Effector memory CD8-positive, alpha-beta T cell (primary cell): ENCODE measurements at places on chromosomes 4 and X.

DNA sequence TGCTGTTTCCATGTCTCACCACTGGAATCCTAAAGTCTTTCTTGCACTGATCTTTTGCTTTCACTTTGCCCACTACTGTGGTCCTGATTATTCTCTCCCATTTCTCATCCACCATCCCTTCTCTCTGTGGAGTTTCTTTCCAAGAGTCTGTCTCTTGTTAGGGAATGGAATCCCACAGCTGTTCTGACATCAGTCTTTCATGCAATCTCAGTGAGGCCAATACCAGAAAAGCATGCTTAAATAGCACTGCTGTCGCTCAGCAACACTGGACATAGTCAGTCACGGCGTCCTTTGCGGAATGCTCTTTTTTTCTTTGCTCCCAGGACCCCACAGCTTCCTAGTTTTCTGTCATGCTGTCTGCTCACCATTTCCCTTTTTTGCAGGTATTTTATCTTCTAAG, 20.1 kb downstream of the SLITRK4 start:
- H3K36me3 ChIP-seq = no peaks in the 10 kb centered on the region
- H3K27ac ChIP-seq = no peak overlapping the region
- H3K4me1 ChIP-seq = no peaks in the 10 kb centered on the region
- H3K4me3 ChIP-seq = no peak overlapping the region
- no peak for DNase-seq
- no peaks in the 10 kb centered on the region for H3K27me3 ChIP-seq

DNA sequence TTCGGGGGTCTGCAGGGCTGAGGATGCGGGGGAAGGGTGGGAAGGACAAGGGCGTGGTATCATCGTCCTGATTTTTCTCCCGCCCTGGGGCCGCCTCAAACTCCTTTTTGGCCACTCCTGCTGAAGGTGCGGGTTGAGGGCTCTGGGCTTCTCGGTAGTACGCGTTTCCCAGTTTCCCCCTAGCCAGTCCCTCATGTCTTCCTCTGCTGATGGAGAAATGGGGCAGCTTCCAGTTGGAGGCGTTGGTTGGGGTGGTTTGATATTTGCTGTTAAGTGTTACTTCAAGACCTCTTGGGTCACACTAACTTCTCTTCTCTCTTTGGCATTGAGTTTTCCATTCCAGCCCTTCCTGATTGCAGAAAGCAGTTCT, 482 bp downstream of the GSTCD start:
- H3K4me3 ChIP-seq = peak overlapping the region; percentile 94
- peaks cover 6% of the 10 kb centered on the region for H3K36me3 ChIP-seq
- H3K4me1 ChIP-seq = peaks cover 19% of the 10 kb centered on the region
- peak overlapping the region; percentile 94 for H3K27ac ChIP-seq

- H3K27me3 ChIP-seq = no peaks in the 10 kb centered on the region
- peaks cover 60% of the 10 kb centered on the region for H3K4me1 ChIP-seq
- peak overlapping the region; percentile 98 for H3K27ac ChIP-seq
- no peak for DNase-seq
These were observed 1.7 kb downstream of the SLAIN2 start for GRCh38 chr4:48343035-48343434.

- H3K36me3 ChIP-seq = no peaks in the 10 kb centered on the region
- DNase-seq = no peak
- no peak overlapping the region for H3K4me3 ChIP-seq
These were observed 85.6 kb upstream of the CPEB2 start for GRCh38 chr4:14916554-14917297.

DNA sequence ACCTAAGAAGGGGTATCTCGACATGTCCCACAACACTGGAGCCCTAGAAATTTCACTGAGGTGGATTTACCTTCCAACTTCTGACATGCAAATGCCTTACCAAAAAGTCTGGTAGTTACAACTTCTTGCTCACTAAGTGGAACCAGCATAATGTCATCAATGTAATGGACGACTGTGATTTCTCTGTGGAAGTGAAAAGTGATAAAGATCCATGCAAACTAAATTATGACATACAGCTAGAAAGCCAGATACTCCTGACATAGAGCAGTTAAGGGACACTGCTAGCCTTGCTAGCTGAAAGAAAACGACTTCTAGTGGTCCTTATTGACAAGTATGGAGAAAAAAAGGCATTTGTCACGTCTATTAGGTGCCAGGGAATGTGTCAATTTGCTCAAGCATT, 191.1 kb downstream of the MAB21L2 start:
- H3K36me3 ChIP-seq = no peaks in the 10 kb centered on the region
- H3K27ac ChIP-seq = no peak overlapping the region
- H3K27me3 ChIP-seq = no peaks in the 10 kb centered on the region
- H3K4me3 ChIP-seq = no peak overlapping the region
- no peak for DNase-seq

DNA sequence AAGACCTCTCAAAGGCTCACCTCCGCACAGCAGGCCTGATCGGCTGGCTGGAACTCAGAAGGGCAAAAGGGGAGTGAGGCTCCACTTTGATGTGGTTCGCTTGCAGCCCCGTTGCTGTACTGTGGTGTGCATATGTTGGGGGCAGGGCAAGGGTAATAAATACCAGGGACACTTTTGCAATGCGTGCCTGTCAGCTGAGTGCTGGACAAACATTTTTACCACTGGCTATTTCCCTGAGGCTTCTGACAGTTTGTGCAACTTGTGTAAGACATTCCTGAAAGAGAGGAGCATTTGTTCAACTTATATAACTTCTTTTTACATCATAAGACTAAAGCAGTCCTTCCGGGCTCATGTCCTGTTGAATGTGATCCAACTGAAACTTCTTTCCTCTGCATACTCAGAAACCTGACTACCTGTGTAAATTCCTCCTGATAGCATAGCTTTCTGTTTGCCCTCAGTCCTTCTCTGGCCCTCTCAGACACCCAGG, 82.3 kb downstream of the SPRY1 start:
- H3K4me3 ChIP-seq = no peak overlapping the region
- DNase-seq = no peak
- H3K36me3 ChIP-seq = no peaks in the 10 kb centered on the region
- H3K27ac ChIP-seq = no peak overlapping the region

DNA sequence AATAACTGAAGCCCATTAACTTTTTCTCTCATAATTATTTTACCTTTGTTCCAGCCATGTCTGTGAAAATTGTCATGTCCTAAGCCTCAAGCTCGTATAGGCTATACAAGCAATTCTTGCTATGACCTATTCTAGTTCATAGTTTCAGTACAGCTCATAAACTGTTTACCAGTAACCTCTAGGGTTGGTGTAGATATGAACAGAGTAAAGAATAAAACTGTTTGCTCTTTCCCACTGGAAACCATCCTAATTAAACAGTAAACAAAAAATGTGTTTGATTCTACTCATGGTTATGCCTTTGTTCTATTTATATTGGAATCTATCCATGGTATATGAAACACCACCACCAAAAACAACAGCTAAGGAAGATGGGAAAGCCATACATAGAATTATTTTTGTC, 1444.0 kb upstream of the PCDH7 start:
- no peak for DNase-seq
- H3K27ac ChIP-seq = no peak overlapping the region
- no peak overlapping the region for H3K4me3 ChIP-seq

DNA sequence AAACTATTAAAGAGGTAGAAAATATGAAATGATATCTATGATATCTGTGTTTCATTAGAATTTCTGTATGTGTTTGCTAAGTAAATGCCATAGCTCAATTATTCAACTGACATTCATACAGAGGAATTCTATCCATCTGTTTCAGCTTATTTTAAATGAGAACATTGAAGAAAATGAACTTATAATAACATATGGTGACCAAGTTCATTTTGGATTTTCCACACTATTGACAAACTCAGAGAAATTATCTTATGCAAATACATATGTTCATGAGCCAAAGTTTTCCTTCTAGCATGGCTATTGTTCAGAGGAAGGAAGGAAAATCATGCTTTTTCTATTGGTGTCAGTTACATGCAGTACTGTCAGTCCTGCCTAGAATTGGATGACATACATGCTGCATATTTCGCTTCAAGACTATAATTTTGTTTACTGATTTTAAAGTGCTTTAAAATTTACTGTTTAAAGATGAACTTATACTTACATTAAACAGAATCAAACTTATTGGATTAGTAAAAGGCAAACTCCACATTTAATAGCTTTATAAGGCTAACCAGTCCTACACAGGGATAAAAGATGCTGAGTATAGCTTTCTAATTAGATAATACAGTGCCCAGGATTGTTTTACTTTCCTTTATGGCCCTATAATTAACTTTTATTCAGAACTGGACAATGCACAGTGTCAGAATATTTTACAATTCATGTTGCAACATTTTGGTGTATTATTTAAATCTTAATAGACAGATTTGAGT, 646.2 kb downstream of the TRAM1L1 start:
- no peaks in the 10 kb centered on the region for H3K4me1 ChIP-seq
- H3K4me3 ChIP-seq = no peak overlapping the region
- no peaks in the 10 kb centered on the region for H3K36me3 ChIP-seq
- no peak for DNase-seq

- no peaks in the 10 kb centered on the region for H3K4me1 ChIP-seq
- no peaks in the 10 kb centered on the region for H3K36me3 ChIP-seq
- H3K4me3 ChIP-seq = no peak overlapping the region
- no peak overlapping the region for H3K27ac ChIP-seq
- DNase-seq = no peak
These were observed 53.3 kb downstream of the TEX13A start for GRCh38 chrX:105167233-105167632.

DNA sequence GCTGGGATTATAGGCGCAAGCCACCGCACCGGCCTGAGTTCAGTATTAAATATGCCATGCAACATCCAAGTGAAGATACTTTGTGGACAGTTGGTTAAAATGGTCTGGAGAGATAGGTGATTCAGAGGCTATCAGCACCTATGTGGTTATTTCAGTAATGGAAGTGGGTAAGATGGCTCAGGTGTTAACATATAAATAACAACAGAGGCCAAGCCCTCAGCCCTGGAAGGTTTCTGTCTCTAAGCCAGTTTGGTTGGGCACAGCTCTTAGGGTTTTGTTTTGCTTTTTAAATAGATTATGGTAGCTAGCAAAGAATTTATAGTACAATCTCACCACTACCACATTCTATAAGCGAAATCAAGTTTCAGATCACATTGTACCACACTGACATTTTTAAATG, 16.6 kb downstream of the FAM114A1 start:
- DNase-seq = no peak
- H3K36me3 ChIP-seq = peaks cover 3% of the 10 kb centered on the region
- H3K4me1 ChIP-seq = no peaks in the 10 kb centered on the region
- no peak overlapping the region for H3K4me3 ChIP-seq
- H3K27me3 ChIP-seq = no peaks in the 10 kb centered on the region
- H3K27ac ChIP-seq = no peak overlapping the region

GRCh38 chrX:26649534-26649933, 433.6 kb downstream of the MAGEB5 start:
- no peaks in the 10 kb centered on the region for H3K27me3 ChIP-seq
- H3K36me3 ChIP-seq = no peaks in the 10 kb centered on the region
- no peak overlapping the region for H3K27ac ChIP-seq
- H3K4me1 ChIP-seq = no peaks in the 10 kb centered on the region

DNA sequence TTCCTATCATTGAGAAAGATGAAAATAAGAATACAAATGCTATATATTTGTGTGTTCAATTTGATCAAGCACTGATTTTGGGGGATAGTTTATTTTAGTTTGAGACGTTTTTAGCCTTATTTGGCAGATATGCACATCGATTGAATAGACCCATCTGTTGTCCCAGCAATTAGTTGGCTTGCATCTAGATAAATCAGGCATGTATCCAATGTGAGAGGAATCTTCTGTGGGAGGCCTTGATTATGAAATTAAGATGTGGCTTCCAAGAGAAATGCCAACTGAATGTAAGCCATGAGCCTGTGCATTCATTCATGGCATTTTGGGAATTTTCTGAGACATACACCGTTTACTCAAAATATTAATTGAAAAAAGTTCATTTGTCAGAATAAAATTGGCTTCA, 623.1 kb downstream of the TECRL start:
- H3K27ac ChIP-seq = no peak overlapping the region
- H3K4me3 ChIP-seq = no peak overlapping the region
- no peaks in the 10 kb centered on the region for H3K36me3 ChIP-seq
- DNase-seq = no peak
- no peaks in the 10 kb centered on the region for H3K27me3 ChIP-seq

DNA sequence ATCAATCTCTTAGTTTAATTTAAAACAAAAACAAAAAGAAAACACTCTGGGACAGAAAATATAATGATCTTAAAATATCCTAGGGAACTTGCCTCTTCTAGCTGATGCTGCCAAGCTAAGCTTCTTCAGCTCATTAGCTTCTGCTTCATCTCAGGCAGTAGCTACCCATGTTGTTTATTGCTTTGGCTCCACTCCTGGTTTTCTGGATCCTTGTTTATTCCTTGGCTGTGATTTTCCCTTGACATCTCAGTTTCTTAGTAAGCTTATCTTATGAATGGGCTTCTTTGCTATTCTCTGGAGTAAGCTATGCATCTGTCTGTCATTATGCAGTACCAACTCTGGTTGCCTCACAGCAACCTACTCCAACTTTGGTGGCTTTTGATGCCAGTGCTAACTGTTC, 5.1 kb upstream of the MTHFD2L start:
- H3K4me3 ChIP-seq = no peak overlapping the region
- peaks cover 1% of the 10 kb centered on the region for H3K4me1 ChIP-seq
- DNase-seq = no peak
- no peaks in the 10 kb centered on the region for H3K36me3 ChIP-seq
- H3K27me3 ChIP-seq = peaks cover 22% of the 10 kb centered on the region

DNA sequence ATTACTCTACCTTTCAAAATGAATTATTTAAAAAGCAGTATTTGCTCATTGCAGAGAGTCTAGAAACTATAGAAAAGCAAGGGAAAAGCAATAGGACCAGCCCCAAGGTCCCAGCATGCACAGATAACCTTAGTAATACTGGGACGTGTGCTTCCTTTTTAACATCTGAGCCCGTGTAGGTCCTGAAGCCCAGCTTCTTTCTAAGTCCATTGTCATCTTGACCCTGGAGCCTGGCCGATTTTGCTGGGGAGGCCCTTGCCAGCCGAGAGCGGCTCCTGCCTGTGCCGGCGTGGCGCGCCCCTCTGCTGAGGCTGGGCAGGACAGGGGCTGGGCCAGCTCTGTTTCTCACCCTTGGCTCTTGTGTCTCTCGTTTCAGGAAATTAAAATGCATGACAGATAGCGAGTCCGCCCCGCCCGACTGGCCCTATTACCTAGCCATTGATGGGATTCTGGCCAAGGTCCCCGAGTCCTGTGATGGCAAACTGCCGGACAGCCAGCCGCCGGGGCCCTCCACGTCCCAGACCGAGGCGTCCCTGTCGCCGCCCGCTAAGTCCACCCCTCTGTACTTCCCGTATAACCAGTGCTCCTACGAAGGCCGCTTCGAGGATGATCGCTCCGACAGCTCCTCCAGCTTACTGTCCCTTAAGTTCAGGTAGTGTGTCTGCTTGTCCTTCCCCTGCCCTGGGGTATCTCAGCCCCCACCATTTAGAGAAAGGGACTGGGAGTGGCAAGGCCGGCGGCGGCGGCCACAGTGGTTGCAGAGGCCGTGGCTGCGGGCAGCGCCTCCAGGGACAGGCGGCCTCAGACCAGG, 4.1 kb downstream of the MSANTD1 start:
- H3K27ac ChIP-seq = no peak overlapping the region
- H3K27me3 ChIP-seq = no peaks in the 10 kb centered on the region
- no peaks in the 10 kb centered on the region for H3K4me1 ChIP-seq
- no peaks in the 10 kb centered on the region for H3K36me3 ChIP-seq
- H3K4me3 ChIP-seq = no peak overlapping the region
- no peak for DNase-seq

- no peaks in the 10 kb centered on the region for H3K36me3 ChIP-seq
- no peak for DNase-seq
- H3K4me1 ChIP-seq = no peaks in the 10 kb centered on the region
- no peaks in the 10 kb centered on the region for H3K27me3 ChIP-seq
These were observed 200.9 kb downstream of the DHRSX start for GRCh38 chrX:2299871-2300270.

- peaks cover 78% of the 10 kb centered on the region for H3K27me3 ChIP-seq
- no peak overlapping the region for H3K4me3 ChIP-seq
- no peaks in the 10 kb centered on the region for H3K36me3 ChIP-seq
- no peak overlapping the region for H3K27ac ChIP-seq
- no peak for DNase-seq
These were observed 100.8 kb upstream of the TENM3 start for GRCh38 chr4:182142176-182143085.
